ENCODE measurements at places on chromosomes 3 and 15.

GRCh38 chr15:90907838-90908507 lies 4.9 kb downstream of the MAN2A2 start:
- DNase-seq = no peak

- DNase-seq = no peak
Observed at GRCh38 chr3:37987751-37988179, 2.8 kb upstream of the VILL start.

DNA sequence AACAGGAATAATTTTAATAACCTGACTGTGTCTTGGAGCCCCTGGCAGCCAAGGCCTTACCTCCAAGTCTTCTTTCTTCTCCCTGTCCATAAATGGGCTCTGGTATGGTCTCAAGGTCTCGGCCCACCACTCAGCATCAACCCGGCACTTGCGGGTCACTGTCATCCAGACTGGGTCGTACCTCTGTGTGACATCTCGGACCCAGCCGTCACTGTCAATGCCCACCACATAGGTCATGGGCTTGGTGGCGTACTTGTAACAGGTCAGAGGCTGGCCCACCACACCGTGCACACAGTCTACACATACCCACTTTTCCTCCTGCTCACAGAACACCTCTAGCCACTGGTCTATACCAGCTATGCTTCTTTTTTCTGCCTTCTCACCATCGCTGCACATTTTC lies 20.4 kb downstream of the XPC start:
- no peak for DNase-seq

GRCh38 chr15:36278219-36278618 lies 301.2 kb upstream of the CDIN1 start:
- peak; percentile 41 for DNase-seq

- no peak for DNase-seq
Observed at GRCh38 chr3:143383421-143383820, 263.9 kb downstream of the CHST2 start.

DNA sequence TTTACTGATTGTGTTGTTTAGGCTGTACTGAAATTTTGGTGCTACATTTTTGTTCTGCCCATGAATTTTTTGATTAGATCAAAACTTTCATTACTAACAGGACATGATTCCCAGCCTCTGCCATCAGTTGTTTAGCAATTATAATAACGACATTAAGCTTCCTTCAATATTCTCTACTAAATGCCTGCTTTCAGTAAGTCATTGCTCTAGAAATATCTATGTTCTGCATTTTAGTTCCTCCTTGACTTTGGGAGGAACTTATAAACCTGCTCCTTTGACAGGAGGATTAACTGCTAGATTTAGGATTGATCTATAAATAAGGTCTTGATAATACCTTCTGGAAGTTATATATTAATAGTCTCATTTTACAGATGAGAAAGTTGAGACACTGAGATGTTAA lies 269.1 kb downstream of the RAP2B start:
- DNase-seq = no peak

DNA sequence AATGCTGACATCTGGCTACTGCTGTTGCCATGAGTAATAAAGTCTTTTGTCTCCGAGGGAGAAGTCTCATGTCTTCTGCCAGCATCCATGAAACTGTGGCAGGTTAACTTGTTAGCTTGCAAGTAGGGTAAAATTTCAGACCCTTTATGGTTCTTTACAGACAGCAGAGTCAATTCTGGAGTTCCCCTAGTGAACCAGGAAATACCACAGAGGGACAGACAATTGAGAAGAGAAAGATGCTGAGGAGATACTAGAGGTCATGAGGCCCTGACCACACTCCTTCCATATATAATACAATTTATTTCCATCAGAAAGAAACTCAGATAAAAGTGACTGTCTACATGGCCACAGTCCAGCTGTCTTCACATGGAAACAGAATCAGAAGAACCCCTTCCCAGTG lies 38.1 kb downstream of the NMNAT3 start:
- no peak for DNase-seq

DNA sequence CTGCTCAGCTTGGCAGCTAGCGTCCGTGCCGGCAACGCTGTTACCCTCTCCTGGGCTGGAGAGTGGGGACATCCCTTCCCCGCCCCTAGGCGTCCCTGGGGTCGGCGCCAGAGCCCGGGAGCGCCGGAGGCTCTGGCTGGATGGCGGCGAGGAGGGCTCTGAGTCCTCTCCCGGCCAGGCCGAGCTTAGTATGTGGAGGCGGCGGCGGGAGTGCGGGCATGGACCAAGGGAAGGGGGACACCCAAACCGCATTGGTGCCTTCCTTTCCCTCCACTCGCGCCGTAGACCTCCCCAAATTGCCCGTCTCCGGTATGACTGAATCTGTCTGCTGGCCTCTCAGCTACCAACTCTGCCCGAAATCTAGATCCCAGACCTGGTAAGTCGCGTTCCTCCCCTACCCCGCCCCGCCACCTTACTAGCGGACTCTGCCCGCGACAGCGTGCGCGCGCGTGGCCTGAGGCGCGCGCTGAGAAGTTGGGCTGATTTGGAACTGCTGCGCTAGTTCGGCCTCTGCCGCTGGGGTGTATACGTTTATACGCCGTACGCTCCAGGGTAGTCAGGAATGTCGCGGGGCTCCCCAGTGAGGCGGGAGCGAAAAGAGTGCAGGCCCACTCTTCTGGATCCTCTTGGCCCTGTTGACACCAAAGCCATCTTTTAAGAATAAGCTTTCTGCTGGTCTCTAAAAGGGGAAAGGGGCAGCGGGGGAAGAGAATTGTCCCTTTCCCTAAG lies 12.2 kb downstream of the ZIC1 start:
- DNase-seq = no peak

GRCh38 chr3:26653811-26654425 lies 31.3 kb downstream of the LRRC3B start:
- DNase-seq = no peak

- no peak for DNase-seq
Observed at GRCh38 chr3:148366743-148367410, 330.8 kb upstream of the AGTR1 start.

DNA sequence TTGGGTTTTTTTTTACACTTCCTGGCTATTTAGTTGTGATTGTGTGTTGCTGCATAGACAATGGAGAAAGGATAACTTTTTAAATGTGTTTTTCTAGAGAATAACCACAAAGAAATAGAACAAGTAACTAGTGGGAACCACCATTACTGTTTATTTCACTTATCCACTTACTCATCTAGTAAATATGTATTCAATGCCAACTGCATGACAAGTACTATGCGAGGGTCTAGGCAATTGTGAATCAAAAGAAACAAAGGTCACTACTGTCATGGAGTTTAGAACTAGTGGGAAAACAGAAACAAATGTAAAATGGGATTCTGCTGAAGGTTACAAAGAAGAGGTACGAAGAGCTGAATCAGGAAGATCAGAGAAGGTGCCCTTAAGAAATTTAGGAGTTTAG lies 600.9 kb upstream of the ROBO2 start:
- DNase-seq = peak; percentile 44

GRCh38 chr3:132033471-132033870 lies 1.3 kb downstream of the CPNE4 start:
- no peak for DNase-seq

DNA sequence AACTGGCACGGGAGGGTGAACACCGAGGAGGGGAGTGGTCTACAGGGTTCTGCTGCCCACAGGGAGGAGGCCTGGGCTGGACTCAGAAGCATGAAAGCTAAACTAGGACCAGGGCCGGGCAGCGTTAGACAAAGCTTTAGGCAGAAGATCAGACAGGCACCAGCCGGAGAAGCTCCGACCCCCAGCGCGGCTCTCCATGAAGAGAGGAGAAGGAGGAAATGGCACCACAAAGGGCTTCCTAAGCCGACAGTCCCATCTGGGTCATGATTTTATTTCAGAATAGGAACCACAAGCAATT lies 61.2 kb downstream of the RUBCN start:
- no peak for DNase-seq

GRCh38 chr3:143897576-143898295 lies 49.5 kb upstream of the SLC9A9 start:
- no peak for DNase-seq

DNA sequence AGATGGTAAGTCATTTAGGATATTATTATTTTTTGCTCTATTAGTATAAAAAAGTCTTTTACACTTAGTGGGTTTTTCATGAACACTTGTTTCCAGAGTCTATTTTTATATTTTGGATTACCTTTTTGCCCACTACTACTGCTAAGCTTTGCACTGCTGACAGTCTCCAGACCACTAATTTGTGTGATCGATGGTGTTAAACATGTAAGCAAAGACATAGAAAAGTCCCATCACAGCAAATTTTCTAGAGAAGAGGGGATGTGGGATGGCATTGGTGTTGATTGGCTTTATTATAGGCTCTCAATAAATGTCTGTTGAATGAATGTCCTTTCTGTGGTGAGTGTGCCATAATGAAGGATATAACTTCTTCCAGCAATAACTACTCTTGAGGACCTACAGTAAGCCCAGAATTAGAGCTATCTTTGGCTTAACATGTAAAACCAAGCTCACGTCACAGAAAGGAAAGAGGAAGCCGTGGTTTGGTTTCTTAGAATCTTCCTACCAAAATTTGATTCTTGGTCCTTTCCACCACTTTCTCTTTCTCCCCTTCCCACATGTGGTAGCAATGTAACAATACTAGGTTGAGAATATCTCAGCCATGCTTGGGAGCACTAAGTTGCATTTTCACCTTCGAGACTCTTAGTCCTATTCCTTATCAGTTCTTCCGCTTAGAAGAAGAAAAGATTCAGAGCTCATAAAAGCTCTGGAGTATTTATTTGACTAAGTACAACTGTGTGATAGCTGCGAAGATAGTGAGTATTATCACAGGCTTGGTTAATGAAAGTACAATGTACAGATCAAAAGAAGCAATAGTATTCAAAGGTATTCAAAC lies 90.6 kb upstream of the UMPS start:
- DNase-seq = no peak

- DNase-seq = no peak
Observed at GRCh38 chr3:42732196-42732828, 29.7 kb upstream of the HHATL start.

DNA sequence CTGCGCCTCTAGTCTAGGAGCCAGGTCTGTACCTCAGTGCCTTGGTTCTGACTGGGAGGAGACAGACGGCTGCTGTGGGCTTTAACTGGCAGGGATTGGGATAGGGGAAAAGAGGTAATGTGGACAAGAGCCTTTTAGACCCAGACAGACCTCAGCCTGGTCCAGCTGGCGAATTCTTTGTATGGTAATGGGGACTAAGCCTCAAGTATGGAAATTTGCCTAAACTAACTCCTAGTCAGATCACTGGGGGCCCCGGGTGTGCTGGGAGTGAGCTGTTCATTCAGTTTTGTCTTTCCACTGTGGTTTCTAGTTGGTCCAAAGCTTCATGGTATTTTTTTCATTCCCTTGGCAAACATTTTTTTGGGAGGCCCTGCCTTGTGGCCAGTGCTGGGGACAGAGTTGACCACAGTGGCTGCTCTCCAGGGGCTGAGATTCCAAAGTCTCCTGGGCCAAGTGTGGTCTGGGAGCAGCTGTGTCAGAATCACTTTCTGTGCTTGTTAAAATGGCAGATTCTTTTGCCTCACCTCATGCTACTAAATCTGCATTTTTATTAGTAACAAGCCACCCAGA lies 261.4 kb upstream of the C2CD4B start:
- no peak for DNase-seq

DNA sequence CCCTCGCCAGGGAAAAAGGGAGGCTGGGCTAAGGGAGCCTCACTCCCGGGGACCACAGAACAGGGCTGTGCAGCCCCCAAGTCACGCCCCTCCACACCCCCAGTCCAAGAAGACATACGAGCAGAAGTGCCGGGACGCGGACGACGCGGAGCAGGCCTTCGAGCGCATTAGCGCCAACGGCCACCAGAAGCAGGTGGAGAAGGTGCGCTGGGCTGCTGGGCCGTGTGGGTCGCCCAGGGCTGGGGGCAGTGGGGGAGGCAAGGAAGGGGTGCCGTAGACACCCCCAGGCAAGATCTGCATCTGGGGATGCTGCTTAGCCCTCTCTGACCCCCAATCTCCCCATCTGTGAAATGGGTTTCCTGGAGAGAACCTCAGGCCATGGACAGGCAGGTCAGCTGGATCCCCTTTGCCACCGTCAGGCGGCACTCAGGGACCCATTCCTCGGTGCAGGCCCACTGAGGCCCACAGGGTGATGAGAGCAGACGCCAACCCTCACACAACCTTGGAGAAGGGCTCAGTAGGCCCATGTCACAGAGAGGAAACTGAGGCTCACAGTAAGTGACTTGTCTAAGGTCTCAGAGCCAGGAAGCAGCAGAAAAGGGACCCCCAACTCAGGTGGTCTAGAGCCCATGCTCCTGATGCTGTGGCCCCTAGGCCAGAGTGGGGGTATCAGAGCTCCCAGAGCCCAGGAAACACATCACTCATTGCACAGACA lies 33.7 kb downstream of the PSTPIP1 start:
- DNase-seq = no peak

DNA sequence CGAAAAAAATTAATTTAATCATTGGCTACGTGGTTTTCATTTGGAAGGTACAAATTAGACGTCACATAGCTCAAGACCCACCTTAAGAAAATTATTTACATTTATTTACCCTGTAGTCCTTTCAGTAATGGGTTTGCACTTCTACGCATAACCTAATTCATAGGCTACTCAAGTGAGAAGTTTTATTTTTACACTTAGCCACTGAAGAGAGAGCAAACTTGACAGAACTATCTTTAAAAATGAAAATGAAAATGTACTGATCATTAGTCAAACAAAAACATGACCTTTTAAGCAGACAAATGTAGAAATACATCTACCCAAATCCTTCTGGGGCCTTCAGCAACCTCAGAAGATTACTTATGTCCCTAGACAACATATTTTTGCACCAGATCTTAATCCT lies 269.4 kb upstream of the TTC14 start:
- DNase-seq = no peak

DNA sequence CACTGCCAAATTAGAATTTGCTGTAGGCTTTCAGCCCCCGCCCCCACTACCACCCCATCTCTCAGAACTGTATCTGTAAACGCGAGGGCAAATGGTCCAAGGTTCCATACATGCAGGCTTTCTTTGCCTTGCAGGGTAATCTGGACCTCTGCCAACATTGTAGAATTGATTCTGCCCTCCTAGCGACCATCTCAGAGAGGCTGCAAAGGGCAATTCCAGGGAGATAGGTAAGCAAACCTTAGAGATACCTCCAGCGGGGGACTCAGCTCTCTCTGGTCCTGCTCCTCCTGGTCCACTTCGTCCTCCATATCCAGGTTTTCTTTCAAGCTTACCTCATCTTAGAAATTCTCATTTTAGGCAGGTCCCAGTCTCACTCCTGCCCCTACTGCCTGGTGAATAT lies 64.4 kb downstream of the SLMAP start:
- DNase-seq = no peak

- peak; percentile 71 for DNase-seq
Observed at GRCh38 chr3:112084980-112085705, 1.0 kb upstream of the C3orf52 start.

- DNase-seq = no peak
Observed at GRCh38 chr15:58476525-58477162, 44.9 kb downstream of the LIPC start.

GRCh38 chr3:154571553-154572226 lies 141.7 kb upstream of the GPR149 start:
- DNase-seq = no peak

GRCh38 chr3:14913071-14913925 lies 34.1 kb upstream of the NR2C2 start:
- DNase-seq = no peak

All from kidney tubule cell (primary cell).